ENCODE measurements at places on chromosomes 7 and 10.

DNA sequence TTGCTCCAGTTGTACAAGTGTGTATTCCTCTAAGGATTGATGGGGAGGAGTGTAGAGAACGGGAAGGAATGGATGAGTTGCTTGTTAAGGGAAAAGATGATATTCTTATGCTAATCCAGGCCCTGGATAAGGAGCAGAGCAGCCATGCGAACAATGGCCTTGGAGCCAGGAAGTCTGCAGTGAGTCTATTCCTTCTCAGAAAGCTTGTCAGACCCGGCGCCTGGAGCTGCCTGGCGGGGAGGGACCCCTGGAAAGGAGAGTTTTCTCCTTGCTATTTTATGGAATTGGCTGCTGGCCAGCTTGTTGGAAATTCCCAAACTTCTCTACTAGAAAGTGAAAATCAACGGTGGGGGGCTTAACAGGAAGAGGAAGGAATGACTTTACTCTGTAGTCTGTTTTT is 89.1 kb downstream of the MMRN2 start:
- no peak for DNase-seq

DNA sequence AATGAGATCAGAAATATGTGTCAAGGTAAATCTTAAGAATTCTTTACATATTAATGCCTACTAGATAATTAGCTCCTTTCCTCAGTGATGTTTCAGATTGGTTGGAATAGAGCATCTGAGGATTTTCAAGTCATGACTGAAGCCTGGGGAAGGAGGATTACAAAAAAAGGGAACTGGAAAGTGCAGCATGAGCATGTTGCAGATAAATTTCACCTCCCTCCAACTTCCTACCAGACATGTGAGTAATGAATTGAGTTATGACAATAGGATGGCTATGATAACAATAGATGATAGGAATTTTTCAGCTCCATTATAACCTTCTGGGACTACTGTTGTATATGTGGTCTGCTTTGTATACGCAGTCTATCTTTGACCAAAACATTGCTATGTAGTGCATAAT is 104.2 kb upstream of the RAB18 start:
- DNase-seq, result no peak

DNA sequence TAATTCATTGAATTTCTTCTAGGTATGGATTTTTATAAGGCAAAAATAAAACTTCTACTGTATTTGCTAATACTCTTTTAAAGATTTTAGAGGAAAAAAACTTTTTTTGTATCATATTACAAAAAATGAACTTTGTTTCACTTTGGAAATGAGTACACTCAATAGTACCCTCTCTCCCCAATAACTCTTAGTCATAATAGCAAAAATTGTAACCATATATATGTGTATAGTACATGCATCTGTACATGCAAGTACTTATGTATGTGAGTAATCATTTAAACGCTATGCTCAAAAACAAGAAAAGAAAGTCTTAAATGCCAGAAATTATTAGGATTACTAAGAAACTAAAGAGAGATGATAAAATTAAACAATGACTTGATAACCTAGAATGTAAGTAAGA is 95.9 kb upstream of the HGF start:
- no peak for DNase-seq

DNA sequence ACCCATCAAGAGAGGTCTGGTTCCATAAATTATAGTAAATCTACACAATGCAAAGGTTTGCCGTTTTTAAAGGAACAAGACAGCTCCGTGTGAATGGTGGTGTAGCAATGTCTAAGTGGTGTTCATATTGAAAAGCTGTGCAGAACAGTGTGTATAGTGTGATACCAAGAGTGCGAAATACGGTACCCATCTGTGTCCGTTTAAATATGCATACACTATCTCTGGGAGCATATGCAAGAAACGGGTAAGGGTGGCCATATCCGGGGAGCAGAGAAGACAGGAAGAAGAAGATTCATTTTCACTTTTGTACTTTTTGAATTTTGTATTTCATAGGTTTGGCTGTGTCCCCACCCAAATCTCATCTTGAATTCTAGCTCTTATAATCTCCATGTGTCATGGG is 102.0 kb downstream of the CCDC3 start:
- DNase-seq, result no peak

Measured in NCI-H526 treated with DMSO at 0.1 percent for 48 hours (cell line).